ENCODE measurements at places on chromosomes 1 and 21.

- peak; percentile 39 for DNase-seq
These were observed 23.8 kb downstream of the TSEN15 start for GRCh38 chr1:184075055-184076029.

GRCh38 chr1:56376188-56376984 is 203.0 kb downstream of the PLPP3 start:
- DNase-seq = no peak

DNA sequence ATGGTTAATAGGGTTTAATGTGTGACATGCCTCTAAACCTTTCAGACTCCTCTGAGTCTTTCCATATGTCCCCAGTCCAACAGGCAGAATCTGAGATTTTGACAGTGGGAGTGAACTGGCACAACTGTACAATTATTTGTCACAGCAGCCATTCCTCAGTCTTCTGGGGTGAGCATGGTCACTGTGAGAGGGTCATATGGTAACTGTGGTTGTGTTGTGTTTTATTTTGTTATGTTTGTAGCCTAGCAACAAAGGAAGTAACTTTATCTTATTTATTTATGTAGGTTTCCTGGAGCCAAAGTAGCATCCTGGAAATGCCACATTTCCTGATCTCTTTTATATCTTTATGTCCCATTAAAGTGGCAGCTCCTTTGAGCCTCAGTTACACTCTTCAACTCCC is 1067.9 kb downstream of the TTLL7 start:
- DNase-seq = no peak

DNA sequence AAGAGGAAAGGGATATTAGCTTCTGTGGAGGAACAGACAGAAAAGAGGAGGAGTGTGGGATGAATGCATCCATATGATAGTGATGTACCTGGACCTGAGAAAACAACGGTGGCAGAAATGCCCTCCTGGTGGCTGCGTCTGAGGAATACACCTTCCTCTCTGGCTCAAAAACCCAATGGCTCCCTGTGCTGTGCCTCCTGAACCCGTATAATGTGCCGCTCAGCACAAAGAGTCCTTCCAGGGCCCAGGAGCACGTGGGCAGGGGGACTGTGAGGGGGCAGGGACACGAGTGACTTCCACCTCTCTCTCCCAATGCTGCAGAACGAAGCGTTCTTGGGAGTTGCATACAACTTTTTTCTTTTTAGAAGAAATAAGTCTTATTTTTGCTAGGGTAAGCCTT is 31.2 kb downstream of the IRF2BP2 start:
- no peak for DNase-seq

- DNase-seq = peak; percentile 49
These were observed 553 bp upstream of the STMN1 start for GRCh38 chr1:25906644-25907300.

- DNase-seq = no peak
These were observed 34.8 kb upstream of the PRELP start for GRCh38 chr1:203440771-203441170.

- DNase-seq = peak; percentile 12
These were observed 423.2 kb upstream of the B3GALT2 start for GRCh38 chr1:193609592-193609991.

DNA sequence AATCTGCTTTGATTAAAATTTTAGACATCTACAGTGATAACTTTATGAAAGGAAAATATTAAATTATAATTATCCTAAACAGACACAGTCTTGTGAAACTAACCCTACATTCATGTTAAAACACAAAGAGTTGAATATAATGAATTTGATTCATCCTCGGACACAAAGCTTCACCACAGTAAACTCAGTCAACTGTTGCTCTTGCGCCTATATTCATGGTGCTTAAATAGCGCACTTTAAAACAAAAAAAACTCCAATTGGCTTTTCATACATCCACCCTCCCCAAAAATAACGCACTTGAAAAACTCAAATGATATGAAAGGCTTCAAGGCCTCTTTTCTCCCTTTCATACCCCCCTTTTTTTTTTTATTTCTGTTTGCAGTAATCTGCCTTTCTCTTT is 260.3 kb downstream of the FAF1 start:
- no peak for DNase-seq

GRCh38 chr21:40567501-40567900 is 279.5 kb downstream of the DSCAM start:
- DNase-seq = no peak

GRCh38 chr1:200524092-200524491 is 96.5 kb downstream of the KIF14 start:
- no peak for DNase-seq

DNA sequence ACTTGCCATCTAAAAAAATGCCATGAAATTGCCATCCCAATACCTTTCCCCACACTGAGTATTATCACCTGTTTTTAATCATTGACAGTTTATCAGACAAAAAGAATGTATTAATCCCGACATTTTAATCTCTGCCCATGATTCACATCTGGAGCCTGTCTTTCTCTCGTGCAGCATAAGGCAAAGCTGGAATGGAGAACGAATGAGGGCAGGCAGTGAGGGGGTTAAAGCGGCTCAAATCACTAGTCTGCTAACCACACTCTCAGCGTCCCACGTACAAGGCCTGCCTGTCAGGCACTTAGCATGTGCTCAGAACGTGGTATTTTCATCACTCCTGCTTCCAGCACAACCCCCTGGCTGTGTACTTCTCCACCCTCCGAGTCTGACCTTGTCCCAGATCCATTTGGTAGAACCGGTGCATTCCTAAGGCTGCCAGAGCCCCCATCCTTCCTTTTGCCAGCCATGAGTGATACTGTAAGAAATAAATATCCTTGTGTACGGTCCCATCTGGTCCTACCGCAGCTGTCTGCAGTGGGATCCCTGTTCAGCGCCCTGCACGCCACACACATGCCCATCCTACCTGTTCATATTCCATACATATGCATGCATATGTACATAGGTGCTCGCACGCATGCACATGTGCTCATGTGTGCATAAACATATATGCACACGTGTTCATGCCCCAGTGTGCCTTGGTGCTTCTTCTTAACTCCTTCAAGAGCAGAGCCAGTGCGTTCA is 34.6 kb upstream of the FHAD1 start:
- DNase-seq = no peak
